Fibroblast of skin of back (primary cell): ENCODE measurements at places on chromosomes 11 and 22.

GRCh38 chr11:4065086-4065485 lies 29.5 kb upstream of the RRM1 start:
- DNase-seq, result no peak

GRCh38 chr11:19714387-19715363 lies 2.0 kb downstream of the NAV2 start:
- DNase-seq, result peak; percentile 77

DNA sequence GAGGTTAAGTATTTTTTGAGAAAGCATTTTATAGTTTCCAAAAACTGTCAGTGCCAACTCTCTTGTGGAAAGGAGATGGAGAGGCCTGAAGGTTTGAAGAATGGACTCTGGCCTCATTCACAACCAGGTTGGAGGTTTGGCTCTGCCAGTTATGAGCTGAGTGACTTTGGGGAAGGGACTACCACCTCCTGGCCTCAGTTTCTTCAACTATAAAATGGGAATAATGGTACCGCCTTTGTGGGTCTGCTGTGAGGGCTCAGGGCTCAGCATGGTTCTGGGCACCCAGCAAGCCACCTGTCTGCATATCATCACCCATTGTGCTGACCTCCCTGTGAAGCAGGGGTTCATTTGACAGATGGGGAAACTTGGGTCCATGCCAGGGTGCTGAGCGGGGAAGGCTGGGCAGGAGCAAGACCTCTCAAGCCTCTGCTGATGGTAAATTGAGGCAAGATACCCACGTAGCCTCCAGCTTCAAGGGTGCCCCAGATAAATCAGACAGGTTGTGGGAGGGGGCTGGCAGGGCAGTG lies 3.5 kb upstream of the LIF start:
- no peak for DNase-seq

DNA sequence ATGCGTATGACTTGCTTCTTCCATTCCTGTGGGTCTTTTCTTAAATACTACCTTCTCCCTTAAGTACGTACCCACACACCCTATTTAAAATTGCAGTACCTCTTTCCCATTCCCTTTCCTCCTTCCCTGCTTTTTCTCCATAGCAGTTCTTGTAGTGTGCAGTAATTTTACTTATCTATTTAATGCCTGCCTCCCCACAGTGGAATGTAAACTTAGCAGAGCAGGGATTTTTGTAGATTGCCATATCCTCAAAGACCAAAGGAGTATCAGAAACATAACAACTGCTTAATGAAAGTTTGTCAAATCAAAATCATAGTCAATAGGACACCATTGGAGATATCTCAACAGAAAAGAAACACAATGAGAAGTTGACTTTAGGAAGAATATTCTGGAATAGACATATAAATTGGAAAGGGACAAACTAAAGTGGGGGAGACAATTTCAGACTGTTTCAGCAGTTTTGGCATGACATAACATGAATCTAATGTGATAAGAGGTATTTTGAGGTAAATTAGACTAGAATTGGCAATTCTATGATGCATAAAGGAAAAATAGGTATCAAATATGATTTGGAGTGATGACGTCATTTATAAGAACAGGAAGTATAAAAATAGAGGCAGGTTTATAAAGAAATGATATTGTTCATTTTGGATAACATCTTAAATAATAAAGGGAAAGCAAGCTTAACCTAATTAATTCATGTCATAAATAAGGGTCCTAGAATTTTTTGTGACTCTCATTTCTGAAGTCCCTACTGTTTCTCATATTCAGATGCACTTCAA lies 188.4 kb downstream of the SOX6 start:
- no peak for DNase-seq

GRCh38 chr22:30062950-30063349 lies 17.3 kb upstream of the HORMAD2 start:
- no peak for DNase-seq

- DNase-seq, result no peak
Observed at GRCh38 chr22:35292786-35293185, 6.9 kb upstream of the TOM1 start.

GRCh38 chr22:19045094-19045493 lies 77.1 kb downstream of the DGCR2 start:
- no peak for DNase-seq

GRCh38 chr11:75639762-75640181 lies 29.1 kb downstream of the MAP6 start:
- peak; percentile 44 for DNase-seq

GRCh38 chr11:104443387-104443786 lies 279.4 kb upstream of the PDGFD start:
- DNase-seq, result no peak

GRCh38 chr11:7451520-7451919 lies 33.8 kb upstream of the OLFML1 start:
- peak; percentile 13 for DNase-seq

DNA sequence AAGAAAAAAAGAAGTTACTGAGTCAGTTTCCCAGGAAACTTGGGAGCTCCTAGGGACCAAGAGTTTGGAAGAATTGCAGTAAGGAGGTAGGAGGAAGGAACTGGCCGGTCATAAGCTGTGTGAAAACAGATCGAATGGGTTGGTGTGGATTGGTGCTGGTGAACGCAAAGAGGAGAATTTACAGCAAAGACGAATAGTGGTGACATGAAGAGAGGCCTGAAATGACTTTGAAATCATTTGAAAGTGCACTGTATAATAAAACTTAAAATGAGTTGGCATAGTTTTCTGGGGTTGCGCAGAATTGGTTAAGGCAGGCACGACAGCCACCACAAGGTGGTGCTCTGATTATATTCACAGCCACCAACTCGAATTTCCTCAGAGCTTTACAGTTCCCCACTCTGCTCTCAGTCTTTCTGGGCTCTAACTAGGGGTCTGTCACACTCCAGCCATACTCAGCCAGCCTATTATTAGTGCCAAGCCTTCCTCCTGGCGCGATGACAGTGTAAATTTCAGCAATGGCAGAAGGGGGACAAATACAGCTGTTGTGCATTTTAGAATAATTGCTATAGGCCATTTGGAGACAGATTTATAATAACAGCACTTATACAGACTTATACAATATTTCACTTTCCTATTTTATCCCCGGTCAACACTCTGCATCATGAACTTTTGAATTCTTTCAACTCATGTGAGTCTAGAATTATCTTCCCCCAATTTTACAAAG lies 8.3 kb upstream of the HTR3B start:
- DNase-seq, result peak; percentile 21

DNA sequence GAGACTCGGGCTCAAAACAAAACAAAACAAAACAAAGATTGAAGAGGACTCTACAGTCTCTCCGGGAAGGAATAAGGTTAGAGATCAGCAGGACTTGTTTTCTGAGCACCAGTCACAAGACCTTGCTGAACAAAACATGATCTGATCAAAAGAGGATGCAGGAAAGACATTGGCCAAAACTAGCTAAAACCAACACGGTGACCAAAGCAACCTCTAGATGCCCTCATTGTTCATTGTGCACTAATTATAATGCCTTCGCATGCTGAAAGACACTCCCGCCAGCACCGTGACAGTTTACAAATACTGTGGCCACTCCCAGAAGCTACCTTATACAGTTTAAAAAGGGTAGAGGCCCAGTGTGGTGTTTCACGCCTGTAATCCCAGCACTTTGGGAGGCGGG lies 15.7 kb upstream of the CHKA start:
- no peak for DNase-seq

- peak; percentile 51 for DNase-seq
Observed at GRCh38 chr22:26461188-26461810, 22.3 kb downstream of the HPS4 start.

DNA sequence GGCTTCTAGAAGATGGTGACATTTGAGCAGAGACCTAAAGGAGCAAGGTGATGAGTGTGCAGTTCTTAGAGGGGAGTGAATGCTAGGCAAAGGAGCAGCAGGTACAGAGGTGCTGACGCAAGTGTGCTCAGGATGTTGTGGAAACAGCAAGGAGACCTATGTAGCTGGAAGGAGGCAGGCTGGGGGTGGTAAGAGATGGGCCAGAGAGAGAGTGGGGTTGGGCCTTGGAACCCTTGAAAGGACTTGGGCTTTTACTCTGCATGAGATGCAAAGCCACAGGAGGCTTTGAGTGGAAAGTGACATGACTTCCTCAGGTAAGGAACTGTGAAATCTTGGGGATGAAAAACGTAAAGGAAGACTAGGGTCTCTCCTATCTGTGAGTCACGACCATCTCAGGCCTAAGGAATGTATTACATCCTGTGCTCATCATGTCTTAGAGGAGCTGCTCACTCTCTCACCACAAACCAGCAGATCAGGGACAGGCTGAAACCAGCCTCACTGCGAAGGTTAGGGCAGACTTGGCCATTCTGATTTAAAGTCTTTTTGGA lies 65.4 kb downstream of the MICAL2 start:
- peak; percentile 98 for DNase-seq

GRCh38 chr22:27370269-27370668 lies 431.3 kb downstream of the MN1 start:
- DNase-seq, result no peak

DNA sequence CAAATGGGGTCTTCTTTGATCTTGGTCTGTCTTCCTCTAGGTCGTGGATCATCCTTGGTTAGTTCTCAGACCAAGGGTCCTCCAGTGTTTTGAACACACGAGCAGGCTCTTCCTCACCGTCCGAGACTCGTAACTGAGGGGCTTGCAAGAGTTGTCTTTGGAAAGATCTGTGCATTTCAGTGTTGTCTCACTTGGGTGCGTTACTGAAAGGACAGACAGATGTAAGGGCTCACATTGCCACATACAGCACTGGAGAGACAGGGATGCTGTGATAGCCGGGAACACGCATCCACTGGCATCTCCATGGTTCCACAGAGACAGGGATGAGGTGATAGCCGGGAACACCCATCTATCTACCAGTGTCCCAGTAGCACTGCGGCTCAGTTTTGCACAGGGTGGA lies 15.7 kb downstream of the GLB1L2 start:
- no peak for DNase-seq

DNA sequence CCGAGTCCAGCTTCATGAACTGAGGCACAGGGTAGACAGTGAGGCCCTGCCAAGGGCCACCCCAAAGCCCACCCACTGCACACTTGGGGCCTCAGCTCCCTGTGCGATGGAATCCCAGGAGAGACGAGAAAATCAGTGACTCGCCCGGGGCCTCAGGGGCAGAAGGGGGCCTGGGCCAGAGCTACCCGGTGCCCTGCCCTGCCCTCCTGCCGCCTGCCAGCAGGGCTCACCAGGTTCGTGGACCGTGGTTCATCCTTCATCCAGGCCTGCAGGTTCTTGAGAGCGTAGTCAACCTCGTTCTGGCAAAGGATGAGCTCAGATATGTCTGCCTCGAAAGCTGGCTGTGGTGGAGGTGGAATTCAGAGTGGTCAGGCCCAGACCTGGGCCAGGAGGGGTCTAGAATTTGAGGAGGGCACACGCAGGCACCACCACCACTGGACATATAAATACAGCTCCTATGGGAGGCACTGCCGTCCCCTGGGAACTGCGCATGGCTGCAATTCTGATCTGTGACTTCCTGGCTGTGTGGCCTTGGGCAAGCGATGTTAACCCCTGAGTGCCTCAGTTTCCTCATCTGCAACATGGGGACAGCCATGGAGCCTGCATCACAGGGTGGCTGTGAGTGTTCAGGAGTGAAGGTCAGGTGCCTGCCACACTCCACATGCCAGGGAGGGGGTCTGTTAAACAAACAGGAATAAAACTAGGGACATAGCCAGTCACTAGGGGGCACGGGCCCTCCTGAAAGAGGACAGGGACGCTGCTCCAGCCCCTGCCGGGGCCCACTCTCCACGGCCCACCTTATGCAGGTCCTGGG lies 7.5 kb downstream of the ALDH3B2 start:
- DNase-seq, result no peak

DNA sequence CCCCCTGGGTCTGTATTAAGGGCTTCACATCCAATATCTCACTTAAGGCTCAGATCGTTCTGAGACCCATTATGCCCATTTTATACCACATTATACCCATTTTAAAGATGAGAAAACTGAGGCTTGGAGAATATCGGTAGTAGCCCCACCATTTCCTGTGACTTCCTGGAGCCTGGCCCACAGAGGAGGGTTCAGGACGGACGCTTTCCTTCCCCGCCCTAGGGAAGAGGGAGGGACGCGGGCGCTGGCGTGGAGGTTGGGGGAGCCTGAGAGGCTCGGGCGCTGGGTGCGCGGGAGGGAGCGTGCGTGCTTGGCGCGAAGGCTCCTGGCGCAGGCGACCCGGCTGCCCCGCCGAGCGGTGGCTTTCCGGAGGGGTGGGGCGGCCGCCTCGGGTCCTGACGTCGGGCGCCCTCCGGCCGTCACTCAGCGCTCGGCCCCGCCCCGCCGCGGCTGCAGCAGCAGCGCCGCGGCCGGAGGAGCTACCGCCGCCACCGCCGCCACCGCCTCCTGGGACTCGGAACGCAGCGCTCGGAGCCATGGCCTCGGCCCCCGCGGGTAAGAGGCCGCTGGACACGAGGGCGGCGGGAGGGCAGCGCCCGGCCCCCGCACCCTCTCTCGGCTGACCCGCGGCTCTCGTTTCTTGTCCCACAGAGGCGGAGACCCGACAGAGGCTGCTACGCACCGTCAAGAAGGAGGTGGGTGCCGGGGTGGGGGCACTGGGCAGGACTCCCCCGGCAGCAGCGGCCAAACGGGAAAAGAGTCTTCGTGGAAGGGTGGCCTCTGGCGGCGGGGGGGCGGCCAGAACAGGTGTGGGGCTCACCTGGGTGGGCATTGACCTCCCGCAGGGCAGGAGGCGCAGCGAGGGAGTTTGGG lies at the start of gene SGSM1:
Gene SGSM1 (plus strand): TSS at position 422 of the 873 bp plus-strand sequence. CDS start 115 bp downstream, at position 537.
- DNase-seq, result peak; percentile 56

DNA sequence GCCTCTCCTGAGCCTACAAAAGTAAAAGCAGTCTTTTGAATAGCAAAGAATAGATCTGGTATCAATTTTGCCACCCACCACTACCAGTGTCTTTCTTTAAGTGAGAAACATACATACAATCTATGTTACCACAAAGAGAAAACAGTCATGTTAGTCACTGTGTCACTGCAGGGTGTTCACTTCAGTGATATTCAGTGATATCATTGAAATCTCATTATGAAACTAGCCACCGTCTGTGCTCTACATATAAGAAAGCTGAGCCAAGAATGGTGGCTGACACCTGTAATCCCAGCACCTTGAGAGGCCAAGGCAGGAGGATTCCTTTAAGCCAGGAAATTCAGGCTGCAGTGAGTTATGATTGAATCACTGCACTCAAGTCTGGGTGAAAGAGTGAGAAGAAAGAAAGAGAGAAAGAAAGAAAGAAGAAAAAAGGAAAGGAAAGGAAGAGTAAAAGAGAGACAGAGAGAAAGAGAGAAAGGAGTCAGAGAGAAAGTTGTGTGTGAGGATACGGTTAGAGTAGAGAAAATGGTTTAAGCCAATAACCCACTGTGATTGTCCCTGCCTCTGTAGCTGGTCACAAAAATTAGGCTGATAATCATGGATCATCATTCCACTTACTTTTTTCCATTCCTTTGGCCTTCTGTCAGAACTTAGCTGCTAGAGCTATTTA lies 847.1 kb downstream of the FAM181B start:
- DNase-seq, result no peak

DNA sequence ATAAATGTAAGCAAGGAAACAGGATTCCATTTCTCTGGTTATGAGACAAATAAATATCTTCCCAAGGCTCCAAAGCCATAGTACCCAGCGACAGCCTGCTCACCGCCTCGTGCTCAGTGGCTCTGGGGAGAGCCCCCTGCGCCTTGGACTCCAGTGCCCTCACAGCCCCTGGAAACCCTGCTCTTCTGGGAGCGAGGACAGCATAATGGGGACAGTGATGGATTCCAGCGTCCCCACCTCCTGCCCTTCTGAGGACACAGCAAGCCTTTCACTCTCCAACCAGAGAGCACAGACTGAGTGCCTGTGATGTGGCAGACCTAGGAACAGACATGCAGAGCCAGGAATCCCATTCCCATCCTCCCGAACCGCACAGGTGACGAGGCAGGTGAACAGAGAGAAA lies 660.8 kb downstream of the TBC1D22A start:
- DNase-seq, result no peak
